Amniotic epithelial cell (primary cell): ENCODE measurements at places on chromosomes 1 and 21.

DNA sequence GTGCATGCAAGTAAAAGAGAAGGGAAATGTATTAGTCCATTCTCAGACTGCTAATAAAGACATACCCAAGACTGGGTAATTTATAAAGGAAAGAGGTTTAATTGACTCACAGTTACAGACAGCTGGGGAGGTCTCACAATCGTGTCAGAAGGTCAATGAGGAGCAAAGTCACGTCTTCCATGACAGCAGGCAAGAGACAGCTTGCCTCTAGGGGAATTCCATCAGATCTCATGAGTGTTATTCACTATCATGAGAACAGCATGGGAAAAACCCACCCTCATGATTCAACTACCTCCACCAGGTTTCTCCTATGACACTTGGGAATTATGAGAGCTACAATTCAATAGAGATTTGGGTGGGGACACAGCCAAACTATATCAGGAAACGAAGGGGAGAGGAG is 8.1 kb downstream of the KRTAP21-3 start:
- DNase-seq: no peak

- DNase-seq: no peak
Observed at GRCh38 chr1:67583462-67583950, 101.5 kb upstream of the GADD45A start.

- DNase-seq: peak; percentile 100
Observed at GRCh38 chr1:59150577-59151386, 146.1 kb upstream of the FGGY start.

- DNase-seq: peak; percentile 29
Observed at GRCh38 chr1:110130113-110130591, 17.9 kb downstream of the UBL4B start.
